Forelimb muscle (tissue), 1 donor: ENCODE measurements at places on chromosomes 7 and 10. TPM values are rescaled to one million over a fixed set of nuclear protein-coding genes. Genes with fewer than 3 reads are reported as not detected.

Gene AKR1C2
- 10.3 TPM for polyA plus RNA-seq

- no peak for DNase-seq
Measured at GRCh38 chr7:129689995-129690581, 78.6 kb downstream of the NRF1 start.

Gene AGBL3
- polyA plus RNA-seq, result 4.9 TPM

- no peak for DNase-seq
Measured at GRCh38 chr7:142248-142941, 50.0 kb upstream of the FAM20C start.

GRCh38 chr7:2243458-2243857 lies 1.4 kb downstream of the NUDT1 start:
- no peak for DNase-seq

DNA sequence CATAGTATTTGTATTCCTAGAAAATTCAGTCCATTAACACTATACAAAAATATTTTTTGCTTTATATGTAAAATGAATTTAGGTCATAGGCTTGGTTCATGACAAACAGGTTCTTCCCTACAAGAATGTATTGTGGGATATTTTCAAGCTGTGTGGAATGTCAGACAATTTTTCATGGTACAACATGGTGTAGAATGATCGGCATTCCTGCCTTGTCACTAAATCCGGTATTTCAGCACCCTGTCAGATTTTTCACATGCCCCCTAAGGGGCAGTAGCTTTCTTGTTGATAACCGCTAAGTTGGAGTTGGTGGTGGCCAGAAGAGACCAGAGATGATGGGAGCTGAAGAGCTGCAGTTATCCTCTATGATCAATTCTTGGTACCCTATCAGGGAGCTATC lies 154.3 kb downstream of the SORCS3 start:
- DNase-seq, result no peak

GRCh38 chr7:28413011-28413410 lies 693 bp downstream of the CREB5 start:
- no peak for DNase-seq

GRCh38 chr10:32256613-32257437 lies 90.1 kb downstream of the EPC1 start:
- peak; percentile 8 for DNase-seq

DNA sequence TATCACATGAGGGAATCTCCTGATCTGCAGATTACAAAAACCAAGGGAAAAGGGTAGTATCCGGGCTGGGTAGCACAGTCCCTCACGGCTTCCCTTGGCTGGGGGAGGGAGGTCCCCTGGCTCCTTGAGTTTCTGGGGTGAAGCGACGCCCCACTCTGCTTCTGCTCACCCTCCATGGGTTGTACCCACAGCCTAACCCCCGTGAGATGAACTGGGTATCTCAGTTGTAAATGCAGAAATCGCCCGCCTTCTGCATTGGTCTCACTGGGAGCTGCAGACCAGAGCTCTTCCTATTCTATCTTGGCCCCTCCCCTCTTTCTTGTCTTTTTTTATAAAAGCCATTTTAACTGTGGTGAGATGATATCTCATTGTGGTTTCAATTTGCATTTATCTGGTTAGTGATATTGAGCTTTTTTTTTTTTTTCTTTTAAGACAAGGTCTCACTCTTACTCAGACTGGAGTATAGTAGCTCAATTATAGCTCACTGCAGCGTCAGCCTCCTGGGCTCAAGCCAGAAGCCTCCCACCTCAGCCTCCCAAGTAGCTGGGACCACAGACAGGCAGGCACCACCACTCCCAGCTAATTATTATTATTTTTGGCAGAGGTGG lies 87.8 kb downstream of the ABCC2 start:
- DNase-seq, result no peak

Gene SLC26A4
- polyA plus RNA-seq, result 0.73 TPM

GRCh38 chr10:11782793-11783557 lies 40.2 kb upstream of the PROSER2 start:
- peak; percentile 26 for DNase-seq

- DNase-seq, result no peak
Measured at GRCh38 chr10:131885391-131886165, 15.2 kb upstream of the PPP2R2D start.
